ENCODE measurements at places on chromosomes 11 and 22.

GRCh38 chr11:615504-616319, at the start of gene IRF7:
TSS of gene IRF7 (minus strand) at chr11:615950. CDS start at chr11:615364, 586 bp downstream.
- peak; percentile 82 for DNase-seq

GRCh38 chr11:75376175-75376574, 23.1 kb upstream of the RPS3 start:
- no peak for DNase-seq

DNA sequence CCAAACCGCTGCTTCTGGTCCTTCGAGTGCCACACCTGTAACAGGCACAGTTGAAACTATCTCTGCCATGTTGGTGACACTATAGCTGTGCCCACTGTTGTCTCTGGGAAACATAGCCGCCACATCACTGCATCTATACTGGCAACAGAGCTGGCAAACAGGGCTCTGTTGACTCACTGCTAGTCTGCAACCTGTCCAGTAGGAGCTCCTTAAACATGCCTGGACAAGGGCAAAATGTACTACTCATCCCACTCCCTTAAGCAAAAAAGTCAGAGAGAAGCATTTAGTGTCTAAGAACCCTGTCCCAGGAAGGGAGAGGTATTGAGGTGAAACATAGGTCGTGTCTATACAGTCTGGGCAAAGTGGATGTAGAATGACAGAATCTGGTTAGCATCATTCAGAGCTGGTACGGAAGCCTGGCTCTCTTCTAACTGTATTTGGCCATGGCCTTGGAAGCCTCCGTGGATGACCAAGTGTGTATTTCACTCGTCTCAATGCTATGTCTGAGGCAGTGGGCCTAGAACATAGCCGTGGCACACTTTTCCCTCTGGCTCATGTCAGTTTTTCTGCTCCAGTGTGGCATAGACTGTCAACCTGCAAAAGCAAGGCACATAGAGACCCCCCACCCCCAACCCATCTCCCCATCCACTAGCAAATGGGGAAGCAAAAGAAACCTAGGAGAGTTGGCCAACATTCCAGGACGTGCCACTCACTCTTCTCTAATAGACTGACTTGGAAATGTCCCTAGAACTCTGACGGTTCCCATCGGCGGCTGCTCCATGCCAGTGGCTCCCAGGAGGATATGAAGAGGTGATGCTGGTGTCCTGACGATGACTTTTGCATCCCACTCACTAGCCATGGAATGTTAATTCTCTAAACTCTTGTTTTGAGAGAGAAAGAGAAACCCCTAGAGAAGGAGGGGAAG, 21.4 kb upstream of the PISD start:
- DNase-seq: no peak

GRCh38 chr11:131218542-131218941, 151.9 kb upstream of the NTM start:
- no peak for DNase-seq

GRCh38 chr22:41947424-41948080, 600 bp upstream of the CENPM start:
- no peak for DNase-seq

GRCh38 chr11:48031602-48032001, 51.2 kb downstream of the PTPRJ start:
- DNase-seq: no peak

DNA sequence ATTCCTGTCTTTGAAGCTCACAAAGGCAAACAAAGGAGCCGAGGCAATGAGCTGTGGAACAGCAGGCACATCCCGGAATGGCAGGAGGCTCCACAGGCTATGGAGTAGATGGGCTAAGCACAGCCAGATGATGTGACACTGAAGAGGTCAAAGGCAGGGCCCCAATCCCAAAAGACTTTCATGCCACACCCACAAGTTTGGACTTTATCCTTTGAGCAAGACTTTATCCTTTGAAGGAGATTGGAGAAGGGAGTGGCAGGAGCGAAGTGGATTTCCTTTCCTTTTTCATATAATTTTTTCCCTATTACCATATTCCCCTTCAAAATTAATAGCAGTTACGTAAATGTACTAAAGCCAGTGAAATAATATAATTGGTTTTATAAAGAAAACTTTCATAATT, 379.4 kb downstream of the CADM1 start:
- DNase-seq: no peak

DNA sequence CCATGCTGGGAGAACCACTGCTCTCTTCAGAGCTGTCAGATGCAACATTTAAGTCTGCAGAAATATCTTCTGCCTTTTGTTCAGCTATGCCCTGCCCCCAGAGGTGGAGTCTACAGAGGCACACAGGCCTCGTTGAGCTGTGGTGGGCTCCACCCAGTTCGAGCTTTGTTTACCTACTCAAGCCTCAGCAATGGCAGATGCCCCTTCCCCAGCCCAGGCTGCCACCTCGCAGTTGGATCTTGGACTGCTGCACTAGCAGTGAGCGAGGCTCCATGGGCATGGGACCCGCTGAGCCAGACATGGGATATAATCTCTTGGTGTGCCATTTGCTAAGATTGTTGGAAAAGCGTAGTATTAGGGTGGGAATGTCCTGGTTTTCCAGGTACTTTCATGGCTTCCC, 229.1 kb upstream of the C11orf87 start:
- no peak for DNase-seq

GRCh38 chr11:131649856-131650255, 279.4 kb downstream of the NTM start:
- DNase-seq: no peak

- DNase-seq: peak; percentile 49
Observed at GRCh38 chr22:17705951-17706900, 67.7 kb downstream of the BCL2L13 start.

- no peak for DNase-seq
Observed at GRCh38 chr22:48853627-48854240, 973.9 kb downstream of the BRD1 start.

GRCh38 chr22:33923660-33924246, 3.5 kb upstream of the LARGE1 start:
- DNase-seq: peak; percentile 9

DNA sequence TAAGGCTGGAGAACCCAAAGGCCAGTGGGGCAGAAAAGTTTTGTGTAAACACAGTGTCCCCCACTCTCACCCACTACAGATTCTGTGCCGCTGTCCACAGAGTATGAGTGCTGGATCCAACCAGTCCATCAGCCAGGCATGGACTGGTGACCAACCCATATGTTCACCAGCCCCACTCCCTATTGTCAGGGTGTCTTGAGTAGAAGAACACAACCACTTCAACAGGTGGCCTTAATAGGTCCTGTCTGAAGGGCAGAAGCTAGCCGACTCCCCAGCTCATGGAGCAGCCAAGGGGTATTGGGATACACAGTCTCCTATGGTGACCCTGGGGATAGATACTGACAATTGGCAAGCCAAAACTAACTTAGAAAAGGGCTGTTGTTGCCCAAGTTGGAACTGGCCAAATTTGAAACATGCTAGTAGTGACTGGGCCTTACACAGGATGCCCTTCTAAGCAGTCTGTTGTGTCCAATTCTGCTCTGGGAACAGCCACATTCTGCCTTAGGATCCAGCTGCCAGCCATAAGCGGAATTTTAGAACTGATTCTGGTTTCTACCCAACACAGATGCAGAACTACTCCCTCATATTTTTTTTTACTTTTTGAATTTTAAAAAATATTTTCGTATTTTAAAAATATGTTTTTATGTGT, 19.8 kb upstream of the PGM2L1 start:
- no peak for DNase-seq

- no peak for DNase-seq
Observed at GRCh38 chr11:26931248-26931631, 62.7 kb upstream of the FIBIN start.

DNA sequence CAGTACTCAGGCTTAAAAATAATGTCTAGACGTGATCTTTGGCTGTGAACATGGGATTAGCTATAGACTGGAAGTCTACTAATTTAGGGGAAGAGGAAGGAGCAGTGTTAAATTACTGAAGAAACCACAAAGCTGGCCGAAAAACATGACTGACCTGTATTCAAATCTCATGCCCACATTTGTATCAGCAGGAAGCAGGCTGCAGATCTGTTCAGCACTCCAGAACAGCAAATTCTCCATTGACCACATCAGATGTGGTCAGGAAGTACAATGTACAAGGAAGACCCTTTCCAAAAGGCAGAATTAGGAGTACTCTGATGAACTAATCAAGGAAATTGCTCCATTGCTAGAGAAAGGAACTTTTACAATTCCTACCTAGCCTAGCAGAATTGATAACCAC, 31.7 kb downstream of the DCDC1 start:
- DNase-seq: no peak

- DNase-seq: no peak
Observed at GRCh38 chr11:1081601-1082311, 7.1 kb downstream of the MUC2 start.

- DNase-seq: no peak
Observed at GRCh38 chr11:104319396-104319795, 155.4 kb upstream of the PDGFD start.

DNA sequence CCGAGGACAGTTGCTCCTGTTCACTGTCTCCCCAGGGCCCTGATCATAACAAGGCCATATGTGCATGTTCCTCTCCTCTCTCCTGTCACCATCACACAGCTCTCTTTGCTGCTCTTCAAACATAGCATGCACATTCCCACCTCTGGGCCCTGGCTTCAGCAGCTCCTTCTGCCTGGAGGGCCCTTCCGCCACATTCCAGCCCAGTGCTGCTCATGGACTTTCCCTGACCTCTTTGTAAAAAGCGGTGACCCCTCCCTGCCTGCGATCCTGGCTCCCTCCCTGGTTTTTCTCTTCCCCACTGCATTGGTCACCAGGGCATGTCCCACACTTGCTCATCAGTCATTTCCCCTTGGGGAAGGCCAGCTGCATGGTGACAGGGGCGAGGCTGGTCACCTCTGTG, 98.2 kb downstream of the MYO18B start:
- DNase-seq: no peak

- no peak for DNase-seq
Observed at GRCh38 chr22:22042009-22042408, 59.4 kb upstream of the TOP3B start.

- DNase-seq: no peak
Observed at GRCh38 chr11:17250561-17251350, 25.8 kb upstream of the NUCB2 start.

DNA sequence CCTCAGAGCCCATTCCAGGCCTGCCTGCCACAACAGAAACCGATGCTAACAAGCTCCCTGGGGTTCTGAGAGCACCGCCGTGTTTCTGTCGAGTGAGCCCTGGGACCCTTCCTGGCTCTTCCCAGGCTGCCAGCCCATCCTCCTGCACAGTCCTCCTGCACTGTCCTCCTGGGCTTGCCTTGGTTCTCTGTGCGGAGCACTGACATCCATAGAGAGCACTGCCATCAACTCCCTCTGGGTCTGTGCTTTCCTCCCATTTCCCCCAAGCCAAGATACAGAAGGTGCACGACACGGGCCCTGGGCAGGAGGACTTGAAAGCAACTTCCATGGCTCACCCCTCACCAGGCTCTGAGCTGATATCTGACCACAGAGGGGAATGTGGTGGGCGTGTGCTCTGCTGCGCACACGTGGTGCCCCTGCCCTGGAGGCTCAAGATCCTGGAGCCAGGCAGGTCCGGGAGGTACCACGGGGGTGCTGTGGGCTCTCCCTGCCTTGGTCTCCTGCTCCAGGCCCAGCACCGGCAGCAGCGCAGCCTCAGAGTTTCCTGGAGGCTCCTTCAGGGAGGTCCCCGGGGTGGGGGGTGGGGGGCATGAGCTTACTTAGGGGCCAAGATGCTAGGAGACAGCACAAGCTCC, 304.2 kb downstream of the BRD1 start:
- DNase-seq: no peak

- no peak for DNase-seq
Observed at GRCh38 chr22:25006354-25006753, 53.8 kb downstream of the KIAA1671 start.

DNA sequence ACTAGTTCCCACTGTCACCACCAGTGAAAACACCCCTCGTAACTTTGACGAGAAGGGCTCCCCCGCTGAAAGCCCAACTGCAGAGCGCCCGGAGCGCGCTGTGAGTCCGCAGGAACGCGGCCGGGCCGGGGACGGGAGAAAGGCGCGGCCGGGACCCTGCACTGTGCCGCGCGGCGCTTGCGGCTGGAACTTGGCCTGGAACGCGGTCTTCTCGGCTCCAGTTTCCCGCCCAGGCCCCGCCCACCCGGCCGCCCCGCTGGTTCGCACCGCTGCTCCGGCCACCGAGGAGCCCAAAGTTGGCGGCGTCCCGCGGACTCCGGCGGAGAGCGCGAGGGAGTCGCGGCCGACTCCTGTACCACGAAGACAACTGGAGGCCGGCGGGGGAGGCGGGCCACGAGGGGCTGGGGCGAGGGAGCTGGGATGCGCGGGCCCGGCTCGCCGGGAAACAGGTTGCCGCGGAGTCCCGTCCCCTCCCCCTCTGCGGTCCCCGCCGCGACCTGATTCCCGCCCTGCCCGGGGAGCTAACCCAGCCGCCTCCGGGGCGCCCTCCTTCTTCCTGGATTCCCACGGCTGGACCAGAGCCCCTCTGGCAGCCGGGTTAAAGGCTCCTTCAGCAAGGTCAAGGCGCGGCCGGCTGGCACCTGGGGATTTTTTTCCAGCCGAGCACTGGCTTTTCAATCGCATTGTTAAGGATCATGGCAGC, 3.4 kb downstream of the TENM4 start:
- DNase-seq: no peak

GRCh38 chr11:121578251-121578976, 125.6 kb upstream of the SORL1-AS1 start:
- no peak for DNase-seq

DNA sequence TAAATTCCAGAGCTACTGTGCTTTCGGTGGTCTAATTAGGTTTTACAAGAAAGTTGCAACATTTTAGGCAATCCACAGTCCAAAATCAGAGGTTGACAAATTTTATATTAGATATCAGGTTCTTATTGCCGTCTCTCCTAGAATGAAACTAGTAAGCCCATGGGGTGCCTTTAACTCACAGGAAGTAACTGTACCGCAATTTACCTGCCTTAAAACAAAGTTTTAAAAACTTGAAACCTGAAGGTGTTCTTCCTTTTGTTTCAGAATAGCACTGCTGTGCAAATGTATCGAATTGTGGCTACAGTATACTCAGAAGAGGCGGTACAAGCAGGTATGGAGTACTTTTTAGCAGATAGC, 77.2 kb downstream of the PISD start:
- no peak for DNase-seq

GRCh38 chr22:44782363-44782963, 30.1 kb downstream of the ARHGAP8 start:
- DNase-seq: no peak

DNA sequence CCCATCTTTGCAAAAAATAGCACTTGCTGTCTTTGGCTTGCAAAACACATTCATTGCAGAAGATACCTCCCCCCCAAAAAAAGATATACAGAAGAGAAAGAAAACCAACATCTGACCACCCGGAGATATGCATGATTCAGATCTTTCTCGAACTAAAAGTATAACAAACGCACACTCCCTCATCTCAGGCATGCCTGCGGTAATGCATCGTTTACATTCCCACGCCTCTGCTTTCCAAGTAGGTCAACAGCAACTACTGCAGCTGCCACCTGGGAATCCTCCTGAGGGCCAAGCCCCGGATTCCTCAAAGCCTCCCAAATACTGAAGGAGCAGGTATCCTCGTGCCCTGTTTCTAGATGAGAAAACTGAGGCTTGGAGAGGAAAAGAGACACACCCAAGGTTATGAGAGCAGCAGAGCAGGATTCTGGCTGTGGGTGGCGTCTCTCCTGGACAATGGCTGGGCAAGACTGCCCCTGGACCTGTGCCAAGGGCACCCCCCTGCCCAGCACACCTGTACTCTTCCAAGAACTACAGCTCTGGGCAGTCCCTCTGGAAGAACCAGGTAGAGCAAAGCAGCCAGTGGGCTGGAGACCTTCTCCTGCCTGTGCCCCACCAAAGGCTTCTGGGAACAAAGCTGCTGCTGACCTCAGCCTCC, 38.1 kb downstream of the NUP50 start:
- no peak for DNase-seq

All from hematopoietic multipotent progenitor cell treated with erythropoietin and hydrocortisone succinate and interleukin-3 and kit ligand, for 15 days (in vitro differentiated cells).